ENCODE measurements at places on chromosomes 13 and 19. TPM values are rescaled to one million over a fixed set of nuclear protein-coding genes. Genes with fewer than 3 reads are reported as not detected.

C1QTNF9 gene
- total RNA-seq, result not detected

LMTK3 gene
- 11.5 TPM for total RNA-seq

HS6ST3 gene
- total RNA-seq, result not detected

TGDS gene
- total RNA-seq, result 7.7 TPM

ZNF541 gene
- not detected for total RNA-seq

NCAN gene
- not detected for total RNA-seq

ZNF730 gene
- total RNA-seq, result 27.9 TPM

LACC1 gene
- total RNA-seq, result 11.3 TPM

CEACAM1 gene
- 1.5 TPM for total RNA-seq

ASF1B gene
- total RNA-seq, result 139 TPM

PGLYRP2 gene
- not detected for total RNA-seq

CYP2A7 gene
- total RNA-seq, result not detected

MISP3 gene
- 3.9 TPM for total RNA-seq

THSD1 gene
- not detected for total RNA-seq

UBE2L5 gene
- 1.00 TPM for total RNA-seq

NDUFA3 gene
- 86.3 TPM for total RNA-seq

RNASEH2B gene
- 225 TPM for total RNA-seq

IFNL1 gene
- total RNA-seq, result not detected

S1PR4 gene
- 26.5 TPM for total RNA-seq

CEACAM8 gene
- total RNA-seq, result not detected

CCDC194 gene
- total RNA-seq, result 8.5 TPM

THOP1 gene
- 140 TPM for total RNA-seq

ZNF723 gene
- total RNA-seq, result not detected

TJP3 gene
- 2.3 TPM for total RNA-seq

EXOC3L2 gene
- total RNA-seq, result not detected

A1BG gene
- 24.5 TPM for total RNA-seq

TRIM13 gene
- total RNA-seq, result 13.8 TPM

SPACA4 gene
- not detected for total RNA-seq

SSC5D gene
- 2.7 TPM for total RNA-seq

FUT3 gene
- total RNA-seq, result not detected

FGF22 gene
- total RNA-seq, result 0.48 TPM

ZNF835 gene
- not detected for total RNA-seq

ZNF550 gene
- total RNA-seq, result 8.7 TPM

AKAP8L gene
- total RNA-seq, result 124 TPM

ZNF616 gene
- 7.1 TPM for total RNA-seq

TLE6 gene
- total RNA-seq, result 21.5 TPM

MYADM gene
- 0.55 TPM for total RNA-seq
